ENCODE measurements at places on chromosomes 6 and 20. TPM values are rescaled to one million over a fixed set of nuclear protein-coding genes. Genes with fewer than 3 reads are reported as not detected.

Gene TBXT
- not detected for total RNA-seq

GRCh38 chr6:1379017-1379787 is 10.2 kb upstream of the FOXF2 start:
- DNase-seq = no peak
- H3K27ac ChIP-seq = no peak overlapping the region
- no peaks in the 10 kb centered on the region for H3K36me3 ChIP-seq
- H3K27me3 ChIP-seq = peaks cover 58% of the 10 kb centered on the region

GRCh38 chr6:125188594-125189203 is 35.1 kb downstream of the TPD52L1 start:
- no peak overlapping the region for H3K27ac ChIP-seq
- no peak overlapping the region for H3K4me3 ChIP-seq
- no peaks in the 10 kb centered on the region for H3K36me3 ChIP-seq
- H3K27me3 ChIP-seq = peaks cover 4% of the 10 kb centered on the region
- no peak for DNase-seq

Gene WFDC10B
- not detected for total RNA-seq

- H3K4me3 ChIP-seq = peak overlapping the region; percentile 97
- DNase-seq = no peak
- peaks cover 62% of the 10 kb centered on the region for H3K4me1 ChIP-seq
- H3K36me3 ChIP-seq = peaks cover 76% of the 10 kb centered on the region
- no peaks in the 10 kb centered on the region for H3K27me3 ChIP-seq
These were observed 1.3 kb downstream of the TAP1 start for GRCh38 chr6:32852018-32852843.

DNA sequence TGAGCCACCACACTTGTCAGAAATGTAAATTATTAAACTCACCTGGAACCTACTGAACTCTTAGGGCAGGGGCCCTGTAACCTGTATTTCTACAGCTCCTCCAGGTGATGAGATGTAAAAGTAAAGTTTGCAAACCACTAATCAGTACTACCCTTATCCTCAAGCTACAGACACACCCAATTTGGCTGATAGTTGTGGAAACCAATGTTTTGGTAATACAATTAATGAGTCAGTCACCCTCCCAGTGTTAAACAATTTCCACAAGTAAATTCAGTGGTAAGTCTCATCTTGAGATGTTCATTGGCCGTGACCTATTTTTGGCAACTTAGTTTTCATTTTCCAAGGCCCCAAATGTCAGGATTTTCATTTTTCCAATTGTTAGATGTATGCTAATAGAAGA is 29.6 kb downstream of the GCNT2 start:
- H3K36me3 ChIP-seq = no peaks in the 10 kb centered on the region
- H3K27ac ChIP-seq = no peak overlapping the region
- H3K27me3 ChIP-seq = peaks cover 11% of the 10 kb centered on the region
- no peaks in the 10 kb centered on the region for H3K4me1 ChIP-seq
- no peak for DNase-seq

DNA sequence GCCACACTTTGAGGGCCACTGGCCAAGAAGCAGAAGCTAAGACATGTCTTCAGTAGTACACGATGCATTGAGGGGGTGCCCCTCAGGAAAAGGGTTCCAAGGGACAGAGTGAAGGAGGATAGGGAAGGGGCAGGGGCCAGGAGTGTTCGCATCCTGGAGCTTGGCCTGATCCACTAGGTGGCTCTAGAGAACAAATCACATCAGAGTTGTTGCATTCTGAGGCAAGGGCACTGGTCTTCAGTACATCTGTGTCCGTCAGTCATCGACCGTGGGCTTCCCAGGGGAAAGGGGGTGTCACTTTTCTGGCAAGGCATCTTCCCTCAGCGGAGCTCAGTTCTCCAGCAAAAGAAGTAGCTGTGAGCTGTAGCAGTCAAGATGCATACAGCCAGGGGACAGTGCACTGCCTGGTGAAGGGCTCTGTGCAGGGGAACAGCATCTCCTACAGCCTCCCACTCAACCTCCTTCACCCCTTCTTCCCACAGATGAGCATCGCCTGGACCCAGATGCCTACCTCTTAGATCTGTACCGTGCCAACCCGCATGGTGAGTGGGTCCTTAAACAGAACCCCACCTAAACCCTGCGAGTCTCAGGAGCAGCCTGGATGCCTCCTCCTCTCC is 47.8 kb downstream of the ARHGAP40 start:
- no peak overlapping the region for H3K4me3 ChIP-seq
- DNase-seq = no peak
- H3K4me1 ChIP-seq = peaks cover 14% of the 10 kb centered on the region
- no peak overlapping the region for H3K27ac ChIP-seq
- peaks cover 18% of the 10 kb centered on the region for H3K27me3 ChIP-seq
- peaks cover 5% of the 10 kb centered on the region for H3K36me3 ChIP-seq

DNA sequence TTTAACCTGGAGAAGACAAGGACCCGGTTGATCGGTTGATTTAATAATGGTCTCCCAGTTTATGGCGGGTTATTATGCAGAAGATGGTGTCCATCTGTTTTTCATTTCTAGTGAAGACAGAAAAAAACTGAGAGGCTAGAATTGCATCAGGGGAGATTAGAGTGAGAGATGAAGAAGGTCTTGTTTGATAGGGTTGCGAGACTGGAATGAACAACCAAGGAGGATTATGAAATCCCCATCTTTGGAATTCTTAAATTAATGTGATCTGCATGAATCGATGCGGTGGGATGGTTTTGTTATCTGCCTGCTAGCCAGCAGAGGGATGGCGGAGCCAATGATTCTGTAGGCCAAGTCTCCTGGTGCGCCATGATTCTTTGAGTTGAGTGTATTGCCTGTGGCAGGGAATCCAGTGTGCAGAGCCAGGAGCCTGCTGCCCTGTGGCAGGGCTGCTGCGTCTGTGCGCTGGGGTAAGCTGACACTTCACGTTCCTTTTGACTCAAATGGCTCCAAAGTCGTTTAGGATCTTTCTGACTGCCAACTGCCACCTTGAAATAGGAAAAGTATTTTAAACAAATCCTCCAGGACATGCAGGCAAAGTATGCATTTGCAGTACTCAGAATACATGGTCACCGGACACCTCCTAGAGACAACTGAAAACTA is 200.1 kb downstream of the CLIC5 start:
- H3K27me3 ChIP-seq = peaks cover 18% of the 10 kb centered on the region
- H3K4me1 ChIP-seq = no peaks in the 10 kb centered on the region
- no peak overlapping the region for H3K4me3 ChIP-seq
- H3K36me3 ChIP-seq = peaks cover 15% of the 10 kb centered on the region
- DNase-seq = no peak

Gene BMP7
- total RNA-seq = not detected

Gene PLG
- total RNA-seq = not detected

- no peaks in the 10 kb centered on the region for H3K36me3 ChIP-seq
- H3K27me3 ChIP-seq = peaks cover 9% of the 10 kb centered on the region
- H3K4me3 ChIP-seq = no peak overlapping the region
- DNase-seq = no peak
- H3K4me1 ChIP-seq = peaks cover 3% of the 10 kb centered on the region
- no peak overlapping the region for H3K27ac ChIP-seq
These were observed 2.8 kb upstream of the CDSN start for GRCh38 chr6:31122791-31123706.

Gene COL19A1
- total RNA-seq = 0.42 TPM

- peaks cover 15% of the 10 kb centered on the region for H3K36me3 ChIP-seq
- no peak for DNase-seq
- H3K4me1 ChIP-seq = no peaks in the 10 kb centered on the region
- no peak overlapping the region for H3K4me3 ChIP-seq
These were observed 8.5 kb downstream of the GRIK2 start for GRCh38 chr6:101401792-101402621.
